ENCODE measurements at places on chromosomes 2 and 18.

DNA sequence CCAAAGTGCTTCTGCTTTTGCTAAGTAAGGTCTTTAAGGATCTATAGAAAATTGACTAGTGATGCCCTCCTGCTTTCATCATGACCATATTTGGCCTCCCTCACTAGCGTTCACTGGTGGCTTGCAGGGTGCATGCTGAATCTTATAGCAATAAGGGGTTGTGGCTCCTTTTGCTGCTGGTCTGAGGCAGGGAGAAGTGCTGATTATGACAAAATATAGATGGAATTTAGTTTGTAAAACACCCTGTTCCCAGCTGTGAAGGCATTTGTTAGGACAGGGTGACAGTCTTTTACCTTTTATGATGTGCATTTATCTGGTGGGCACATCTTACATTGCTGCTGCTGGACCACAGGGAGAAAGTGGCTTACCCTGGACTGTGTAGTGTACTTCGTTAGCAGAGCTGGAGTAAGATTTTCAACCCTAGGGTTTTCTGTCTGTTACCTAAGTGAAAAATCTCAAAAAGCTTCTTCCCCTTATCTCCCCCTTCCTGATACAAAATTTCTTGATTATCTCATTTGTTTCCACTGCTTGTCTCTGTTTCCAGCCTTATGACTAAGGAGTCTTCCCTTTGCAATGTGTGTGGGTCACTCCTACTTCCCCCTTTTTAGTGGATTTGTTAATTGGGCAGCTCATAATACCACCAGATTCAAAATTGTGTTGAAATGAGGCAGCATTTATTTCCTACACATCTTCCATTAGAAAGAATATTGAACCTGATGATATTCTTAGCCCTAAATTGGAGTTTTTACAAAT lies 21.2 kb upstream of the RPL37A start:
- no peak for DNase-seq

GRCh38 chr2:211103989-211104388 lies 547.6 kb downstream of the CPS1 start:
- DNase-seq: no peak

GRCh38 chr18:71831039-71831438 lies 713.1 kb downstream of the CBLN2 start:
- DNase-seq: no peak

DNA sequence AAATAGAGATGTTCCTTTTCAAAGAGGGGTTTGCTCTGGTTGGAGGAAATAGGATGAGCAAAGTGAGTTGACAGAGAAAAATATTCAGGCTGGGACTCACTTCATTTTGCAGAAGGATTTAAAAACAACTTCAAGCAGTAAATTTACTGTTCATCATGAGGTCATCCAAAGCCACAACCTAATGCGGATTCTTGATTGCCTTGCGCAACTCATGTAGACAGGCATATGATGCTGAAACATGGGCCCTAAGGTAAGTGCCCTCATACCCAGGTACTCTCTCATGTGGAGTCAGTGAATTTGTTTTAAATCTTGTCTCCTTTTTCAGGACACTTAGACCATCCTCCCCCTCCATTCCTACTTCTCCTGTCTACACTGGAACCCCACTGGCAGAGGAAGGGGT lies 51.9 kb upstream of the LYPD1 start:
- no peak for DNase-seq

GRCh38 chr18:24721388-24721787 lies 261.0 kb downstream of the HRH4 start:
- DNase-seq: no peak

- DNase-seq: no peak
These were observed 97.4 kb downstream of the EIPR1 start for GRCh38 chr2:3280197-3280596.

DNA sequence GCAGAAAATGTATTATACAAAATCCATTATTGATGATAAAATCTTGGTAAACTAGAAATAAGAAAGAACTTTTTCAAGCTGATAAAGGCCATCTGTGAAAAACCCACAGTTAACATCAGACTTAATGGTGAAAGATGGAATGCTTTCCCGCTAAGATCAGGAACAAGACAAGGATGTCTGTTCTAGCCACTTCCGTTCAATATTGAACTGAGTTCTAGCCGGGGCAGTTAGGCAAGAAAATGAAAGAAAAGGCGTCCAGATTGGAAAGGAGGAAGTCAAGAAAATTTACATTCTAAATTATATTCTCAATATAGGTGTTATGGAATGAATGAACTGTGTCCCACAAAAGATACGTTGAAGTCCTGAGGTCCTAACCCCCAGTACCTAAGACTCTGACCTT lies 39.1 kb upstream of the DTNB start:
- DNase-seq: no peak

- DNase-seq: no peak
These were observed 299.1 kb upstream of the SPRED2 start for GRCh38 chr2:65731476-65731875.

GRCh38 chr2:240624011-240624949 lies 1.0 kb upstream of the GPR35 start:
- no peak for DNase-seq

DNA sequence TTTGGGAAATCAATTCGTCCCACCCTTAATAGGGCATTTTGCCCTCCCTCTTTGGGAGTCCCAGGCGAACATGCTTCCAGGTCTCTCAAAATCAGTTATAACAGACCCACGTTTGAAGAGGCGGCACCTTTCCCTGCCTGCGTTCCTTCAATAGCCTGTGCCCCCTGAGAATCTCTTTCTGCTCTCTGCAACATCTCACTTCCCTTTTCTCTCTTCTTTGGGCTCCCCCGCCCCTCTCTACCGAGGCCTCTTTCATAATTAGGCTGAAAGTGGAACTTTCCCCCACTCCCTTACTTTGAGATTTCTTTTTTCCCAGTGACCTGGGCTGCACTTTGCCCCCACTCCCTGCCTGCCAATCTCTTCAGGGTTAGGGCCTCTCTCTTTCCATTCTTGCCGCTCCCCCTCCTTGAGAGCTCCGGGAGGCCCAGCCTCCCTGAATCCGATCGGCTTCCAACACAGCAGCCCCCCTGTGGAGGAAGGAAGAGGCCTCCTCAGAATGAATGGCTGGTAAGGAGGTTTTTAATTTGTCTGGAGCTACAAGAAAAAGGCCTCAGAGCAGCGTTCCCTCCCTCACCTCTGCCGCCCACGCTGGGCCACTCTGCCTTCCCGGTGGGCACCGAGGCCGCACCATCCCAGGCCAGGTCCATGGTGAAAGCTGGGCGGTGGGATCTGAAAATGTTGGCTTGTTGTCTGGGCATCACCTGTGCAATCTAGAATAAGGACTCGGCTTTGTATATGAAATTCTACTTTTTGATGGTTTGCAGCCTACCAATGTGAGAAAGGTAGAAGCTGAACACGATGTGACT lies 162.6 kb upstream of the SIX3 start:
- no peak for DNase-seq

- no peak for DNase-seq
These were observed 83.5 kb downstream of the NCKAP5 start for GRCh38 chr2:133484784-133485183.

GRCh38 chr2:20211860-20212458 lies 13.0 kb downstream of the SDC1 start:
- no peak for DNase-seq

- no peak for DNase-seq
These were observed 880.2 kb upstream of the CELF4 start for GRCh38 chr18:38445804-38446145.

DNA sequence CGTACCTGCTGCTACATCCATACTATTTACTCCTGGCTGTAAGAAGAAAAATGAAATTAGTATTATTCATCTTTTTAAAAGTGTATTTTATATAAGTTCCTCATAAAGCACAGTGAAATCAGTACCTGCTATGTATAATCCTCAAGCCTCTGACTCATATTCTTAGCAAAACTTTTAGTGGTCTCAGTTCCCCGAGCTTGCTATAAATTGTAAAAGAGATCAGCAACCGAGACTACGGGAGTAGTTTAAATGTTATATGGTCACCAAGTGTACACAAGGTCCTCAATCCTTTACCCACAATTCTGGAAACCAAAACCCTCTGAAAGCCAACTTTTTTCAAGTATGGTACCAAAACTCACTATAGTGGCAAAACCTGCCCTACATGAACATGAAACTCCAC lies 24.2 kb downstream of the PRPF40A start:
- DNase-seq: peak; percentile 72

DNA sequence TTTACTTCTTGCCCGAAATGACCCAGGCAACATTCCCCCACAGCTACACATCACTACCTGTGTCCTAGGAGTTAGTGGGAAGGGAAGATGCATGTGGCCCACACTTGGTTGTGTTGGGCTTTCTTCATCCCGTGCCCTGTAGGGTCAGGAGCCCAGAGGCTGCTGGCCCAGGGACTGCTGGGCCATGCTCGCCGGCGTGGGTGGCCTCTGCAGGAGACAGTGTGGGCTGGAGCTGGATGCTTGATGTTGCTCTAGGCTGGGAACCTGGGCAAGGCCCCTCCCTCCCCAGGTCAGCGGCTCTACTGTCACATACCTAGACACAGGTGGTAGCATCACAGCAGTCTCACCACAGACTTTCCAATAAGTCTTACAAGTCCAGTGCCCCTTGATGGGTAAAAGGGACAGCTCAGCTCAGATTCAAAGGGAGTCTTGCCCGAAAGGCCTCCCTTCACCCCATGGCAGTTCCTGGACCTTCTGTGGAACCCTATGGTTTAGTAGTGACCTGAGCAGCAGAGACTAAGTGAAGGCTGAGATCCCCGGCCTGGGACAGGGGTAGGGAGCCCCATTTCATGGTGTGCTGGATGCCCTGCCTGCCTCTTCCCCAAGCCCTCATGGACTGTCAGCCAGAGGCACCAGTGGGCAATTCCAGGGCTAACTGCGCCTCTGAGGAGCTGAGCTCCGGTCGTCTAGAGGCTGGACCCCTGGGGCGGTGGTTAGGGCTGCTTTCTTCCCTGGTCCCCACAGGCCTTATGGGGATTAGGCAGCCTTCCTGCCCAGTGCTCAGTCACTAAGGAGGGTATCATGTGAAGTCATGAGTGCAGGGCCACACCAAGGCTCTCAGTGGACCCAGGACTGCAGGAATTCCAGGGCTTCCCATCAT lies 45.4 kb upstream of the FAHD2A start:
- DNase-seq: no peak

DNA sequence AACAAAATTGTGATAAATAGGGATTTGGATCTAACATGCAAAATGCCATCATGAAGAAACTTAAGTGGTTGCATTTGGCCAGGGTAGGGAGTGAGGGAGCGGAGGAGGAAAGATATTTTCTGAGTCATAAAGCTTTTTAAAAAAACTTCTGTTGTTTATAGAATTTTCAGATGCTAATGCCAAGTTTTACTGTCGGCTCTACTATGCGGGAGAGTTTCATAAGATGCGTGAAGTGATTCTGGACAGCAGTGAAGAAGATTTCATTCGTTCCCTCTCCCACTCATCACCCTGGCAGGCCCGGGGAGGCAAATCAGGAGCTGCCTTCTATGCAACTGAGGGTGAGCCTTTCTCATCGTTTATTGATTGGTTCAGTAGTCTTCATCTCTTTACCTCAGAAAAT lies 56.0 kb upstream of the PTH2R start:
- no peak for DNase-seq

DNA sequence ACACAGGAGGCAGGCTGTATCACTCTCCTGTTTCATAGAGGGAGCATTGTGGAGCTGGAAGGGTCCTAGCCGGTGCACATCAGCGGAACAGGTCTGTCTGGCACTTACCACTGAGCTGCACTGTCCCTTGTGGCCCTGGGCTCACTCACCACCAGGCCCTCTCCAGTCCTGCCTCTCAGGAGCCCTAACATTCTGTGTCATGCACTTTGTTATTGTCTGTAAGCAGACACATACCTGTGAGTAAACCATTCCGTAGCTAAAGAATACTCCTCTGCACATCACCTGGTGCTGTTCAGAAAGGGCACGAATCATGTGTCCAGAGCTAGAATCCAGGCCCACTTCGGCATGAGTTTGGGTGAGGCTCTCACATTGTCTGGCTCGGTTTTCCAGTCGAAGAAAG lies 93.6 kb downstream of the CRIM1 start:
- DNase-seq: no peak
